ENCODE measurements at places on chromosomes 6 and 20. TPM values are rescaled to one million over a fixed set of nuclear protein-coding genes. Genes with fewer than 3 reads are reported as not detected.

GRCh38 chr6:162670345-162670744 lies 57.2 kb downstream of the PRKN start:
- no peaks in the 10 kb centered on the region for H3K4me1 ChIP-seq
- H3K36me3 ChIP-seq, result no peaks in the 10 kb centered on the region
- no peak overlapping the region for H3K27ac ChIP-seq
- no peak for DNase-seq
- H3K4me3 ChIP-seq, result no peak overlapping the region

GRCh38 chr6:34990971-34991560 lies 102.0 kb downstream of the ANKS1A start:
- H3K4me3 ChIP-seq, result no peak overlapping the region
- DNase-seq, result no peak
- no peaks in the 10 kb centered on the region for H3K27me3 ChIP-seq
- no peaks in the 10 kb centered on the region for H3K4me1 ChIP-seq
- peaks cover 53% of the 10 kb centered on the region for H3K36me3 ChIP-seq

DNA sequence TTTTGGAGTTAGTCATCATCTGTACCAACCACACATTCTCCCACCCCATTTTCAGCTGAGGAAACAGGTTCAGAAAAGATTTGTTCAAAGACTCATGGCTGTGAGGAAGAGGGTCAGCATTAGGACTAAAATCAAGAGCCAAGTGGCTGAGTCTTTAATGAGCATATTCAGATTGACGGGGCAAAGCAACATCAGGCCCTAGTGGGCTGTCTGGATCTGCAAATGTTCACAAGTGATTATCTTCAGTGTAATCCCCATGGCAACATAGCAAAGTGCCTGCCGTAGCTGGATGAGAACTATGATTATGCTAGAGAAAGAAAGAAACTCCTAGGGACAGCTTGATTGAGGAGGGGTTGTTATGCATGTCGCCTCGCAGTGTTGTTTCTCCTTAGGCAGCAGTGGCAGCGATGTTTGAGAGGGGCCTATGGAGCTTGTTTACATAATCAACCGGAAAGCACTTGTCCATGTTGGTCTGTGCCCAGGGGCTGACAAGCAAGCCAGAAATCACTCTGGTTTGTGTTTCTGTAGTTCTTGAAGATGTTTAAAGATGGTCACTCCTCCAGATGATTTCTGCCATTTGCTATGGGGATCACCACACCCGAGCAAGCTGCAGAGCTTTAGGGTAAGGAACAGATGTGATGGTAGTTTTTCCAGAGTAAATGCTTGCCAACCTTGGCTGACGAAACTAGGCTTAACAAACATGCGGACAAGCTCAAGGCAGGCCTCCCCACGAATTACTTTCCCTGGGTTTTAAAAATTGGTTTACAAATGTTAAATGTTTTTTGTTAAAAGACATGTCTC lies 124.3 kb upstream of the MLIP start:
- DNase-seq, result no peak
- no peak overlapping the region for H3K4me3 ChIP-seq
- H3K27me3 ChIP-seq, result no peaks in the 10 kb centered on the region
- no peak overlapping the region for H3K27ac ChIP-seq
- H3K4me1 ChIP-seq, result no peaks in the 10 kb centered on the region

GRCh38 chr6:5031150-5031549 lies 27.3 kb upstream of the RPP40 start:
- no peak overlapping the region for H3K27ac ChIP-seq
- DNase-seq, result no peak
- no peaks in the 10 kb centered on the region for H3K36me3 ChIP-seq
- H3K27me3 ChIP-seq, result no peaks in the 10 kb centered on the region

- no peaks in the 10 kb centered on the region for H3K27me3 ChIP-seq
- peaks cover 50% of the 10 kb centered on the region for H3K4me1 ChIP-seq
- peaks cover 15% of the 10 kb centered on the region for H3K36me3 ChIP-seq
- peak overlapping the region; percentile 83 for H3K4me3 ChIP-seq
- no peak for DNase-seq
These were observed 938 bp downstream of the WRNIP1 start for GRCh38 chr6:2765896-2766766.

DNA sequence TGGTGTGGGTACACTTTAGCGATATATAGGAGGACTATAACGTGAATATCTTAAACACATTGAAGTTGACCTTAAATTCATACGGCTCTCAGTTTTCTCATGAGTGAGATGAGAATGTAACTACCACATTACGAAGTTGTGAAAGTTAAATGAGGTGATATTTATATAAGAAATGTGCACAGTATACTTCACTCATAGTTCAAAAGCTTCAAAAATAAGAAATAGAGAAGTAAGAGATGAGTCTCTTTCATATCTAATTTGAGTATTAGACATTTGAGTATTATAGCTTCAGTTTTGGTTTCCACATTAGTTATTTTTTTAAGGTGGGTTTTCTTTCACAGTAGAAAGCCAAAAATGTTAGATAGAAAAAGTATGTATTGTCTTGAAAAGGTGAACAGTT lies 183.3 kb downstream of the NKAIN2 start:
- no peaks in the 10 kb centered on the region for H3K4me1 ChIP-seq
- H3K36me3 ChIP-seq, result no peaks in the 10 kb centered on the region
- no peak overlapping the region for H3K27ac ChIP-seq
- no peaks in the 10 kb centered on the region for H3K27me3 ChIP-seq

DNA sequence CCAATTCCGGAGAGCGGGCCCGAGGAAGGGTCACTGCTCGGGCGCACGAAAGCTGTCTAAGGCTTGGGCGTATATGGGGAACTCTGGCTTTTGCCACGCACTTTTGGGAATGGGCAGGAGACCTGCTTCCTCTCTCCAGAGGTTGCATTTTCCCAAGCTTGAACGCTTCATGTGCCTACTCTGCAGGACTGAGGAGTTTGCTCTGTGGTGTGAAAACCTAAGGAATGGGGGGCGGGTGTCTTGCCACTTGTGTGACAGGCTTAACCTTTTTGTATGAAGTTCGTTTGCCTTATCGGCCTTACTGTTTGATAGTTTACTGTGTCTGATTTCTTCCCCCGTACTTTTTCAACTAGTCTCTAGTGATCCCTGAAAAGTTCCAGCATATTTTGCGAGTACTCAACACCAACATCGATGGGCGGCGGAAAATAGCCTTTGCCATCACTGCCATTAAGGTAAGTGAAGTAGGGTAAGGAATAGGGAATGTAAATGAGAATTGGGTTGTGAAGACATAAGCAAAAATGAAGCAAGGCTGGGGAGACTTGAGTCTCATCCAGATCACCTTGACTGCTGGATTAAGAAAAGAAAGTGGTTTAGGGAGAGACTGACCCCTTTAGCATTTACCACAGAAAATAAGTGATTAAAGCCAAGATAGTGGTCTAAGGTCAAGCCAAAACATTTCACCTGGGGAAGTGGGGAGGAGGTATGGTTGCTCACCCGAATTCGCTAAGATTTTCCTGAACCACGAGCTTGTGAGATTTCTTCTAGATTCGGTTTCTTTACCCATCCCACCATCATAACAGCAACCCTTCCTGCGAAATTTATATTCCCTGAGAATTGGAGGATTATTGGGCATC lies 627 bp downstream of the RPS18 start:
- H3K27me3 ChIP-seq, result no peaks in the 10 kb centered on the region
- DNase-seq, result no peak
- peaks cover 58% of the 10 kb centered on the region for H3K4me1 ChIP-seq
- H3K27ac ChIP-seq, result peak overlapping the region; percentile 90

GRCh38 chr6:30150671-30151395 lies 10.2 kb downstream of the TRIM10 start:
- H3K27me3 ChIP-seq, result peaks cover 18% of the 10 kb centered on the region
- no peak overlapping the region for H3K4me3 ChIP-seq
- H3K36me3 ChIP-seq, result no peaks in the 10 kb centered on the region

DNA sequence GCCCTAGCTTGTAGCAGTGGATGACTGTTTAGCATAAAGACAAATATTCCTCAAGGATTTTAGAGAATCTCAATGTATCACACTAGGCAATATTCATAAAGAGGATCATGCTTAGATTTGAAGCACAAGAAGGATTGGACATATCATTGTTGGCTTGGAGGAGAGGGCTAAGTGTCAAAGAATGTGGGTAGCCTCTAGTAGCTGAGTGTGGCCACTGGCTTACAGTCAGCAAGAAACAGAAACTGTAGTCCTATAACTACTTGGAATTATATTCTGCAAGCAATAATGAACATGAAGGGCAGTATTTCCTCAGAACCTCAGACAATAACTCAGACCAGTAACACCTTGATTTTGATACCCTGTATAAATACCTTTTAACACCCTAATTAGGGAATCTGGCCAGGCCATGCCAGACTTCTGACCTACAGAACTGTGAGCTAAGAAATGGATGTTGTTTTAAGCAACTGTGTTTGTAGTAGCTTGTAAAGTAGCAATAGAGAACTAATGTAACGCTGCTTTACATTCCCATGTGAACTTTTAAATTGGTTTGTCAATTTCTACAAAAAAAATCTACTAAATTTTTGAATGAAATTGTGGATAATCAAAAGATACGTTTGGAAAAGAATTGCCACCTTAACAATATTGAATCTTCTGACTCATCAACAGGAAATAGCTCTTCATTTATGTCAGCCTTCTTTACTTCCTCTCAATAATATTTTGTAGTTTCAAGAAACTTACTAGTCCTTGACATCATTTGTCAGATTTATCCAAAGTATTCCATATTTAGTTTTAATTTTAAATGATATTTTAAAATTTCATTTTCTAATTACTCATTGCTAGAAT lies 65.2 kb upstream of the RSPO3 start:
- no peaks in the 10 kb centered on the region for H3K4me1 ChIP-seq
- H3K4me3 ChIP-seq, result no peak overlapping the region
- H3K27ac ChIP-seq, result no peak overlapping the region
- H3K36me3 ChIP-seq, result no peaks in the 10 kb centered on the region
- no peaks in the 10 kb centered on the region for H3K27me3 ChIP-seq

- H3K27me3 ChIP-seq, result no peaks in the 10 kb centered on the region
- DNase-seq, result no peak
- H3K27ac ChIP-seq, result no peak overlapping the region
- peaks cover 15% of the 10 kb centered on the region for H3K4me1 ChIP-seq
- no peak overlapping the region for H3K4me3 ChIP-seq
- H3K36me3 ChIP-seq, result no peaks in the 10 kb centered on the region
These were observed 51.1 kb downstream of the TBC1D7 start for GRCh38 chr6:13277231-13277630.

DNA sequence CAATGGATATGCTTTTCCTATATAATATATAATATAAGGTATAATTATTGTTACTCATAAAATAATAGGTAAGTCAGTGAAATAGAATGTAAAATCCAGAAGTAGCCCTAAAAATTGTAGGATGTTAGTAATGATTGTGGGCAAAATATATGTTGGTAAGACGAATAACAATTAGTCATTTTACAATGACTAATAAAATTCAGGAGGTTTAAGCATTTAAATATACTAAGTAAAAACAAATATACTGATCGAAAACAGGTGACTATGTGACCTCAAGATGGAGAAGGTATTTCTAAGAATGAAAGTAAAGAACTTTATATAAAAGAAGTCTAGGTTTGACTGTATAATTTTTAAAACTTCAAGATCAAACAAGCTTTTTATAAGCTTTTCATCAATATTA lies 28.9 kb downstream of the FUCA2 start:
- no peaks in the 10 kb centered on the region for H3K27me3 ChIP-seq
- no peak overlapping the region for H3K4me3 ChIP-seq
- H3K4me1 ChIP-seq, result no peaks in the 10 kb centered on the region
- DNase-seq, result no peak
- H3K36me3 ChIP-seq, result peaks cover 6% of the 10 kb centered on the region
- H3K27ac ChIP-seq, result no peak overlapping the region

SCUBE3 gene
- not detected for total RNA-seq

TENT5A gene
- 4.8 TPM for total RNA-seq

SIRPB1 gene
- total RNA-seq, result 2.4 TPM

Measured in CD4-positive, CD25-positive, alpha-beta regulatory T cell (primary cell).